Motor neuron (in vitro differentiated cells): ENCODE measurements at places on chromosomes 3 and 15. TPM values are rescaled to one million over a fixed set of nuclear protein-coding genes. Genes with fewer than 3 reads are reported as not detected.

Gene IQCH
- total RNA-seq, result 5.8 and 6.6 TPM in 2 replicates

Gene RPL39L
- total RNA-seq, result 7.1 and 7.8 TPM in 2 replicates

Gene GPR27
- 9.7 and 11.0 TPM in 2 replicates for total RNA-seq

Gene ROBO2
- 33.5 and 45.1 TPM in 2 replicates for total RNA-seq

Gene KBTBD13
- 0.28 and 0.34 TPM in 2 replicates for total RNA-seq

Gene PSMD6
- total RNA-seq, result 92.0 and 92.2 TPM in 2 replicates

Gene APOD
- 1.8 and 8.8 TPM in 2 replicates for total RNA-seq

Gene MAP2K1
- total RNA-seq, result 20.5 and 22.8 TPM in 2 replicates
